ENCODE measurements at places on chromosomes 5 and 9. TPM values are rescaled to one million over a fixed set of nuclear protein-coding genes. Genes with fewer than 3 reads are reported as not detected.

DNA sequence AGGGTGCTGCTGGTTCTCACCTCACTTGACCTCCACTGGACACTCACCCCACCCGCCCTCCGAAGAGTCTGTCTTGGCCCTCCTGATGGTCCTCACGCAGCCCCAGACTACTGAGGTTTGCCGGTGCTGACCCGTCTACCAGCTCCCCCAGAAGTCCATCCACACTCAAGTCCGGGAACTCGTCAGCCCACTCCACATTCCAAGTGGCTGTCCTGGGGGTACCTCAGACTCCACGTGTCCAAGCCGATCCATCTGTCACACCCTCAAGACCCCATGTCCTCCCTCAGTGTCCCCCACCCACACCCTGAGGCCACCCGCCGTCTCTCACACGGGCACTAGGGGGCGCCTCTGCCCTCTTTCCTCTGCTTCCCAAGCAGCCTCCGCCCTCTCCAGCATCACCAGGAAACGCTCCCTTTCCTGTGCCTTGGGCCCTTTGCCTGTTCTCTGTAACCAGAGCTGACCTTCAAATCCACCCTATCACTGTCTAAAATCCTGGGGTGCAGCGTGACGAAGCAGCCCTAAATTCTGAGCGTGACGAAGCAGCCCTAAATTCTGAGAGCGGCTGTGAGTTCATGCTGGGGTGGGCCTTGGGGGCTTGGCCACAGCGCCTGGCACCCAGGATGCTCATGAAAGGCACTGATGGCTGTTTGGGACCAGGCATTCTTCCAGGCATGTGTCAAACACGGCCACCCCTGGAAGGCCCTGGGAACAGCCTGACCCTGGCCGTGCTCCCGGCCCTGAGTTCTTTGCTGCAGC is 95.7 kb downstream of the KCNT1 start:
- DNase-seq: peak; percentile 61

DNA sequence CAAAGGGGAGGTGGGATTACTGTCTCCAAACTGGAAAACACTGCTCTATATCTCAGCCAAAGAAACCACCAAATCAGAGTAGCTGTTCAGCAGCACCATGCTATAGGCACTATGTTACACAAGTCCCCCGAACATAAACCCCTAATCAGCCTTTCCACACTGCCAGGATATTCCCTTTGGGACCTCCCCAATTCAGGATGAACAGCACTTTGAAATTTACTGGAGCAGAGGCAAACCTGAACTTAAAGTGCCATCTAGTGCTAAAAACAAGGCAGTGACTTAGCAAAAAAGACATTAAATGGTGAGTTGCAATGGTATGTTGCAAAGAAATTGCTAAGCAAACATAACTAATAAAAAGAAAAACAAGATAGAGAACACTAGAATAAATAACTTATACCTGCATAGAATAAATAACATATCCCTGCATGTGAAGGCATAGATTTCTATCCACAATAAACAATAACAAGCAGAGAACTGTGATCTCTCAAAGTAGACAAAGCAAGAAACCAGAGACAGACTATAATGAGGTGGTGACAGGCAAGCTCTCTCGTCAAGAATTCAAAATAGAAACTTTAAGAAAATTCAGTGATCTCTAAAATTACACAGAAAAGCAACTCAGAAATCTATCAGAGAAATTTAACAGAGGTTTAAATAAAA is 584.4 kb upstream of the ACO1 start:
- DNase-seq: no peak

GRCh38 chr5:160702934-160703333 is 149.1 kb downstream of the ATP10B start:
- DNase-seq: no peak

GRCh38 chr9:126334721-126335621 is 8.3 kb downstream of the MVB12B start:
- DNase-seq: no peak

GRCh38 chr9:133163504-133164172 is at the start of gene GBGT1:
GBGT1 (minus strand) TSS chr9:133163914; CDS start chr9:133162412, 1,502 bp downstream.
- peak; percentile 78 for DNase-seq

GRCh38 chr5:130090569-130091270 is 186.5 kb downstream of the CHSY3 start:
- DNase-seq: no peak

DNA sequence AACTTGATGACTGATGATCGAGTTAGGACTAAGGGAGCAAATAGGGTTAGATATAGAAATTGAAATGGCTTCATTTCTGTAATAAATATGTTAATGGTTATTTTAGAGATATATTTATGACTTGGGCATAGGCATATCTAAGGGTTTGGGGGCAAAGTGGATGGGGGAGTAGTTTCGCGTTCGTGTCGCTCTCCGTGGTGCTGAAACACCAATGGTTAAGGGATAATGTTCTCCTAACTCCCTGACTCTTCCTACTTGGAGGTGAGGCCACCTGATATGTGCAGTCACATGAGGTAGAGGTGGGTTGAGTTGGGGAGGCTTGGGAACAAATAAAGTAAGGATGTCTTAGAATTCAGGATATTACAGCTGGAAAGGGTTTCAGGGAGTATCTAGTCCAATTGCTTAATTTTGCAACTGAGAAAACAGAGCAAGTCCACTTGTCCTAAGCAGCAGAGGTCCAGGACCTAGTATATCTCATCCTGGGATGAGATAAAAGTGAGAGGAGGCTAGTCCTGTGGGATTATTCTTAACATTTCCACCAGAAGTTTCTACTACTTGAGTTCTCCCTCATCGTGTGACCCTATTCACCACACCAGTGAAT is 44.0 kb upstream of the MAP1B start:
- no peak for DNase-seq

- DNase-seq: no peak
These were observed 44.9 kb downstream of the PLEKHG4B start for GRCh38 chr5:136901-137300.

DNA sequence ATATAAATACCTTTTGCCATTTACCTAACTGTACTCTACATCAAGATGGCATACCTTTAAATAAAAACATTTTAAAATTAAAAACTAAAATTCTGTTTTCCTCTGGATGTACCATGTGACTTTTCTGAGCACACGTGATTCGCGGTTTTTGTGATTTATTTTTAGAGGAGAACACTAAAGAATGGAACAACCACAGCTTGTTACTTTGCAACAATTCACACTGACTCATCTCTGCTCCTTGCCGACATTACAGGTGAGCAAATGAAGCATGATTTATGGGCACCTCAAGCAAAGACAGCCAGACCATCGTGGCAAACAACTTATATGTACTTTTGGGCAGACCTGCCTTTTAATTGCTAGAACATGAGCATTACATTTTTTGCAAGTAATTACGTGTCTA is 61.3 kb downstream of the GDA start:
- DNase-seq: no peak

DNA sequence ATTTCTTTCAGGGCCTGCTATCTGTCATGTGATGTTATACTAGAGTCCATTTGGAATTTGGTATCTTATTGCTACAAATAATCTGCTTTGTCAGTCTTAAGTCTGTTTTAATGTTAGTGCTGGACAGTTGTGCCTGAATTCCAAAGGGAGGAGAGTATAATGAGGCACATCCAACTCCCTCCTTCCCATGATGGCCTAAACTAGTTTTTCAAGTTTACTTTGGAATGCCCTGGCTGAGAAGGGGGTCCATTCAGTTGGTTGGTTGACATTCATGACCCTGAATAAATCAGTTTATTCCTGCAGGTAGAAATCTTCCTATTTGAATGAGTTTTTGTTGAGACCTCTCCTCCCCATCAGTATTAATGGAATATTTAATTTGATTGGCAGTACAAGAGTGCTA is 9.4 kb upstream of the LRRTM2 start:
- no peak for DNase-seq

- DNase-seq: no peak
These were observed 96.0 kb upstream of the SLC12A2 start for GRCh38 chr5:127987354-127988145.

DNA sequence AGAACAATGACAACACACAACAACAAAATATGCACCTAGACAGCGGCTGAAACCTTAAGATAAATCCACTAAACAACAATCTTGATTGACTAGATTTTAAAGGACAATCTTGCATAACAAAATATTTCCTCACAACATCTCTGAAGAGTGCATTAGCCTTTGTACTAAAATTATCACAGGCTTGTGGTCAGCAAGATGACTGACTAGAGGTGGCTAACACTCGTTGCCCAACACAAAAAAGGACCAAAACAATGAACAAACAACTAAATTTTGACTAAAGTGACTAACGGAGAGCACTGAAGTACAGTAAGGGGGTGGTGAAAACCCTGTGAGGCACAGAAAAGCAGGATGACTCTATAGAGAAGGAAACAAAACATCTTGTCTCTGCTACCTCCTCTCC is 183.9 kb downstream of the BRINP1 start:
- no peak for DNase-seq

DNA sequence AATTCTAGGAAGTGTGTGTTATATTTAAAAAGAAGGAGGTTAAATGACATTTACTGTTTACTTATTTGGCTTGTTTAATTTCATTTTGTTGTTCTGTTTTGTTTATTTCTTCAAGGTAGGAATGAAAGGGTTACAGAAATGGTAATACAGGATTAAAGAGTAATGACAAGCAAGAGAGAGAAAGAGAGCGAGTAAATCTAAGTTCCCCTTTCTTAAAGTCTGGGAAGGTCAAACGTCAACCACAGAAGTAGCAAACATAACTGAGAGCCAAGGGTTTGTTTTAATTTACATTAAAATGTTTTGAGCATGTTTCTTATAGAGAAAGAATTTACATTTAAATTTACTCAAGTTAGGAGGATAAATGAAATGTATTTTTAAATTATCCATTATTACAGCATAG is 18.7 kb downstream of the HCN1 start:
- no peak for DNase-seq

DNA sequence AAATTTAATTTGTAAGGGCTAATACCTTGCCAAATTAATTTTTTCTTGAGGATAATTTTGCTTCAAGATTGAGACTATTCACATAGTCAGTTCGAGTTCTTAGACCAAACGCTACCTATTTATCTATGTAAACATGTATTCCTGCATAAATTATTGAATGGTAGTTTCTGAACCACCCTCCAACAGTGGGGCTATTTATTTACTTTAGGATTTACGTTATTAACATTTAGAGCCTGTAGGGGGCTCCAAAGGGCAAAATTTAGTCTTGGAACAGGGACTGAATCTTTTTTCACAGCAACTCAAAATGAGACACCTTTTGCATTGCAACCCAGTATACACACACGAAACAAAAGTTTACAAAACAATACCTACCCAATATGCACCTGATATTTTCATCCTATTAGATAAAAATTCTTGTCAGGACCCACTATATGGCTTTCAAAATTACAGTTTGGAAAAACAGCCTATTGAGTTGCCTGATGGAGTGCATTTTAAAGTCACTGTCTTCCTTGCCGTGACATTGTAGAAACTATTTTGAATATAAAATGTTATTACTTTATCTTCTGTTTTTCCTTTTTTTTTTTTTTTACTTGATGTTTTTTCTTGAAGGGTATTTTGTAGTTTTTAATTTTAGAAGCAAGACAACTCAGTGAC is 47.1 kb upstream of the POU4F3 start:
- DNase-seq: no peak

GRCh38 chr9:123093141-123093540 is 59.7 kb downstream of the GPR21 start:
- no peak for DNase-seq

DNA sequence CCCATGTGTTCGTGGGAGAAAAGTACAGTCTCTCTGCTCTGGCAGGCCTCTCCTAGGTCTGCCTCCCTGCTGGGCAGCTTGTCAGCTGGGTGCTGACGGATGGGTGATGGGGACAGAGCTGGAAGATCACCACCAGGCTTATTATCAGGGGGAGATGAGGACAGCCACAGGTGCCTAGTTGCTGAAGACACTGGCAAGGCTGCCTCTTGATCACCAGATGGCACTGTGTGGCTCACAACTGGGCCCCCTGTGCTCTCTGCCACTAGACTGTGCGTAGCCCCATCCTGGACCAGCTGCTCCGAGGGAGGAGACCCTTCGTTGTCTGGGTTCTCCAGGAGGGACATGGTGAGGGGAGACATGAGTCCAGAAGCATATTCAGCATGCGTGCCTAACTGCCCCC is 73.0 kb downstream of the KIF24 start:
- DNase-seq: no peak

DNA sequence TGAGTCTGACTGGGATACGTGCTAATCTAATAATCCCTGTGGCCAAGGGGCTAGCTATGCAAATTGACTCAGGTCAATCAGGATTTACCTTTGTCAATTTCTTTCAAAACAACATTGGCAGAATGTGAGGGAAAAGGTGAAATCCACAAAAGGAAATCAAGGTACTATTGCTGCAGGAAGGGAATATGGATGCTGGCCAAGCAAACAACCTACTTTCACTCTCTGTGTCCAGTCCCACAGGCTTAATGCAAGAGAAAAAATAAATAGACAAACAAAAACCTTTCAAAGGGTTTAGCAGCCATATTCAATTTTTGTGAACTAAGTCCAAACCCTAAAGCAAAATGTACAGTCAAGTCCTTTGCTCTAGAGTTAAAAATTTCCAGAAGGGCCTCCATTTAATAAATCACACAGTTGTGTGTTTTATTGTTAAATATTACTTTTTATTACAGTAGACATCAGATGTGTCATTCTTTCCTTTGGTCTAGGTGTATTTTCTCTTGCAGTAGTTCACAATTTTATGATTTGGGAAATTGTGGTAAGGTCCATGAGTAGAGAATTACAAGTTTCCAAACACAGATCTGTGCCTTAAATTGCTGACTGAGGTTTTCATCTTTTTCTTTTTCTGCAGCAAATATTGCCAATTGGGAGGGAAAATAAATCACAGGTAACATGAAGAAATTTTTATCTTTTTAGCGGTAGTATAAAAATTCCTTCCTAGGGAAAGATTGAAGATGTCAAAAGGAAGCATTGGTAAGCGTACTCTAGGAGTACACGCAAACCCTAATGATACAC is 309.1 kb downstream of the DMAC1 start:
- no peak for DNase-seq

- DNase-seq: no peak
These were observed 59.4 kb downstream of the DAP start for GRCh38 chr5:10701567-10702039.

- DNase-seq: no peak
These were observed 13.9 kb upstream of the FNIP1 start for GRCh38 chr5:131810510-131811249.

GRCh38 chr5:1089621-1090040 is 22.2 kb downstream of the SLC12A7 start:
- no peak for DNase-seq

Gene RASGRF2
- total RNA-seq: 12.2 TPM

Gene STKLD1
- total RNA-seq: 1.1 TPM

Gene TLX3
- not detected for total RNA-seq

Gene TOPORS
- total RNA-seq: 8.5 TPM

Gene ZNG1F
- total RNA-seq: 2.9 TPM

Gene ELOVL7
- total RNA-seq: 1.4 TPM

Gene CKMT2
- total RNA-seq: 839 TPM

Gene DROSHA
- total RNA-seq: 33.9 TPM

Gene PRPF4
- 9.9 TPM for total RNA-seq
